ENCODE measurements at places on chromosomes 5 and 9.

DNA sequence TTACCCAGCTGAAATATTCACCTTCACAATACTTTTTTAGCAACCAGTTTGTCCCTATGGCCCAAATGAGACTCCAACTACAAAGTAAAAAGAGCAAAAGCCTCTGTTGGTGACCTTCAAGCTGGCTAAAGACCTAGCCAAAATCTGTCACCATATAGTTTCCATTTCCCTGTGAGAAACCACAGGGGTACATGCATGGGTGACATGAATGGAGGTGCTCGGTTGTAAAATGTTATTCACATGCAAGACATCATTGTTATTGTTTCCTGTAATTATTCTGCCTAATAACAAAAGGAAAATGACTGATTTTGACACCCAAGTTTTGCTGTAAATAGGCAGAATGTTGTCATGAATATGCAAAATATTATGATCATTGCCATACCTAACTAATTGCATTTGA lies 285.3 kb downstream of the ZNF608 start:
- DNase-seq = no peak

DNA sequence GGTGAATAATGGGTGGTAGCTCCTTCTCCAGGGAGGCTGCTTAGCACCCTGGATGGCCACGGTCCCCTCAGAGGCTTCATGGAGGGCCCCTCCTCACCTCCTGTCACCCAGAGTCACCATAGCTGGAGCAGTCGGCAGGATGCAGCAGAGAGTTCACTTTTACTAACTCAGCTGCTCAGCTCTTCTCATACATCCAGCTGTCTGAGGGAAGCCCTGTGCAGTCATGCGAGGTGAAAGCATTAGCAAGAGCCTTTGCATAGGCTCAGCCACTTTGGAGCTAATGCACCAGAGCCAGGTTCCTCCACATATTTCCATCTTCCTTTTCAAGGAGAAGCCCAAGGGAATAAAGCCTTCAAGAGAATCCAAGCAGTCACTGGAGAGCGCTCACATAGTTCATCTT lies 499.2 kb downstream of the BNC2 start:
- DNase-seq = no peak

DNA sequence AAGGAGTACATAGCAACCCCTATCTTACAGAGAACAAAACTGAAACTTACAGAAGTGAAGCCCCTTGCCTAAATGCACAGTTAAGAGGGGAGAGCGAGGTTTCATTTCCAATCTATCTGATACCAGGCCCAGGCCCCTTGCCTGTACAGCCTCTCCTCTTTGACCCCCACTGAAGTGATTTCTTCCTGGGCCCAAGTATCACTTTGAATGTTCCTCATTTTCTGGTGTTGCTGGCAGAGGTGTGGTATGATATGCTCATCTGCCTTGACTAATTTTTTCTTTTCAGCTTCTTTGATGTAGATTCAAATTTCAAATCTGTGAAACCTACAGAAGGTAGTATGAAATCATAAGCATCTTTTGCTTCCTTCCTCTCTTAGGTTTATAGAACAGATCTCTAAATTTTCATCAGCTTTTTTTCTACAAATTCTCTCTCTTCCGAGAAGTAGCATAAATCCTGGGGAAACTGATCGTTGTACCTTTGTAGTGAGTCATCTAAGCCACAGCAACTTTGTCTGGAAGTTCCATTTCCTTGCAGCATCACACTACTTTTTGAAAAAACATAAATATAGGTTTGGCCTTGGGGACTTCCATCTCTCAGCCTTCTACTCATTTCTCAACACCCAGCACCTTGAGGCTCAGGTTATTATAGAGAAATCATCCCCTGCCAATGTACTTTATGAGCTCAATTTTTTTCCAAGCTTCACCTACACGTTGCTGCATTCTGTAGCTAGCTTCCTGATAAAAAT lies 402.4 kb upstream of the PTGER4 start:
- DNase-seq = no peak

DNA sequence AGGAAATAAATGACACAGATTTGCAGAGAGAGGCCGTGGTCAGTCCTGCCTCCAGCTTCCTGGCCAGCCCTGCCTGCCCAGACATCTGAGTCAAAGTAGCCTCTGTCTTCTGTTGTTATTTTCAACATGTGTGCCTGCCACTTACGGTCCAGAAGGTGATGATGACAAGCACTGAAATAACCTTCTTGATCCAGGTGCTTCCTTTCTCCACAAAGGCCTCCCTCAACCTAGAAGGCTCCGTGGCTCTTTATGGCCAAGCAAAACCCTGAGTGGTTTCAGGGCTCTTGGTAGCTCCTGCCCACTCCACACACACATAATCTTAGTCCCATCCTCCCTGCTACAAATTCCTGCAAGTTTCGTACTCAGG lies 34.1 kb upstream of the SLC6A19 start:
- DNase-seq = no peak

GRCh38 chr9:72037571-72037970 lies 22.8 kb downstream of the C9orf57 start:
- DNase-seq = no peak

GRCh38 chr9:72065076-72065475 lies 4.7 kb upstream of the C9orf57 start:
- no peak for DNase-seq

- DNase-seq = peak; percentile 66
Observed at GRCh38 chr5:95861221-95861863, 38.8 kb upstream of the GLRX start.

DNA sequence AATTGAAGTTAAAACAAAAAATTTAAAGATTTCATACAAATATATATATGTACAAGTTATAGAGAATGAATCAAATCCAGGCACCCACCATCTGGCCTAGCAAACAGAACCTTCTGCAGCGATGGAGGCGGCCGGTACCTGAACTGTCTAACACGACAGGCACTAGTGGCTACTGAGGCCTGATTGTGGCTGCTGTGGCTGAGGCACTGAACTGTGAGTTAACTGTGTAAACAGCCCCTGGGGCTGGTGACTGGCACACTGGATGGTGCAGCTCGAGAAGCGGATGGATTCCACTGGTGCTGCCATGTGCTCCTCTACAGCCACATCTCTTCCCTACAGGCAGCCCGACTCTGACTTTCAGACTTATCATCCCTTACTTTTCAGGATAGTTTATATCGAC lies 82.4 kb downstream of the RAPGEF1 start:
- no peak for DNase-seq

DNA sequence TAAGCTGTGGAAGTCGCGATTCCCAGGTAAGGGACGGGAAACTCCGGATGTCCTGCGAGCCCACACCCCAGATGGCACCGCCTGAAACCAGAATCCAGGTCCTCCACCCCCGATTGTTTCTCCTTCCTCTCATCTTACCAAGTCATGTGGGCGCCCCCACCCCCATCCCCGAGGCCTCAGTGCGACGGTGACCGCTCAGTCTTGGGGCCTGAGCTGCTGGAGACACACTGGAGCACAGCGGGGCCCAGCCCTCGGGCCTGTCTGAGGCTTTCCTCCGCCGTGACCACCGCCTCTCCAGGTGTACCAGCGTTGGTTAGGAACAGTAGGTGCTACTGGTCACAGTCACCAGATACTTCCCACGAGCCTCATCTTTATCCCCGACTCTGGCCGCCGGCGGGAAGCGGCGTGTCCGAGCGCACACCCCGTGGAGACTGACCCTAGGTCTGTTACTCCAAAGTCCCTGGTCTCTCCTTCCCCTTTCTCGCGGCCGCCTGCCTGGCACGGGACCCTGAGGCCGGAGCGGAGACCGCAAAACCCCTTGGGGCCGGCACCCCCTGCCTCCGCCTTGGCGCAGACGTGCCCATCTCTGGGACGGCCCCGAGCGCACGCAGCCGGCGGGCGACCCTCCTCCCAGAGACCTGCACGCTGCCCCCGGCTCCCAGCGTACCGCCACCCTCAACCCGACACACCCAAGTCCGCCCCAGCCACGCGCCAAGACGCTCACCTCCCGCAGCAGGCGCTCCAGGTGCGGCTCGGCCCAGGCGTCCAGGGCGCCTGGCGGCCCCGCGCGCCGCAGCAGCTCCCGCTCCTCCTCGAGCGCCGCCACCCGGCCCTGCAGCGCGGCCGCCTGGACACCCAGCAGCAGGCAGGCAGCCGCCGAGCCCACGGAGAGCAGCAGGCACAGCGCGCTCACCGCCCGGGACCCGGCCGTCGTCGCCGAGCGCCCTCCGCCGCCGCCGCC lies 733 bp downstream of the COL23A1 start:
- DNase-seq = peak; percentile 46

DNA sequence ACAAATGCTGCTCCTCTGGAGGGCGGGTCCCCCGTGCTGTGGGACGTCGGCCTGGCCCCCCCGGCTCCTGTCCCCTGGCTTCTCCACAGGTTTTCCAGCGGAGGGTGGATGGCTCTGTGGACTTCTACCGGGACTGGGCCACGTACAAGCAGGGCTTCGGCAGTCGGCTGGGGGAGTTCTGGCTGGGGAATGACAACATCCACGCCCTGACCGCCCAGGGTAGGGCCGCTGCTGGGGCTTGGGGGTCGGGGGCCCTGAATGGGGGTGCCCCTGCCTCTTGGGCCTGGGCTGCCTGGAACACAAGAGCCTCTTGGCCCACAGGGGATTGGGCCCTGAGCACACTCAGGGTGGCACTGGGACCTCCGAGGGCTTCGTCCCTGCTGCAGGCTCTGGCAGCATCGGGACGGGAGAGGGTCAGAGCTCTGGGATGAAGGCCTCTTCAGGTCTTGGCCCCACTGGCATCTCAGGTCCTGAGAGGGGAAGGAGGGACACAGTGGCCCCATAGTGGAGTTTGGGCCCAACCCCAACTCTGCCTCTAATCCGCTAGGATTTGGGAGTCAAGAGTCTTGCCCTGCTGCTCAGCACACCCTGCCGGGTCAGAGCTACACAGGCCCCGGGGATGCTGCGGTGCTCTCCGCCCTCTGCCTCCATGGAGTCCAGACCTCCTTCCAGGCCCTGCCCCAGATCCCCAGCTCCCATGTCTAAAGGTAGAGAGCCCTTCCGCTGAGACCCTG lies 5.2 kb downstream of the FCN2 start:
- no peak for DNase-seq

GRCh38 chr5:34659168-34659567 lies 3.0 kb downstream of the RAI14 start:
- no peak for DNase-seq

DNA sequence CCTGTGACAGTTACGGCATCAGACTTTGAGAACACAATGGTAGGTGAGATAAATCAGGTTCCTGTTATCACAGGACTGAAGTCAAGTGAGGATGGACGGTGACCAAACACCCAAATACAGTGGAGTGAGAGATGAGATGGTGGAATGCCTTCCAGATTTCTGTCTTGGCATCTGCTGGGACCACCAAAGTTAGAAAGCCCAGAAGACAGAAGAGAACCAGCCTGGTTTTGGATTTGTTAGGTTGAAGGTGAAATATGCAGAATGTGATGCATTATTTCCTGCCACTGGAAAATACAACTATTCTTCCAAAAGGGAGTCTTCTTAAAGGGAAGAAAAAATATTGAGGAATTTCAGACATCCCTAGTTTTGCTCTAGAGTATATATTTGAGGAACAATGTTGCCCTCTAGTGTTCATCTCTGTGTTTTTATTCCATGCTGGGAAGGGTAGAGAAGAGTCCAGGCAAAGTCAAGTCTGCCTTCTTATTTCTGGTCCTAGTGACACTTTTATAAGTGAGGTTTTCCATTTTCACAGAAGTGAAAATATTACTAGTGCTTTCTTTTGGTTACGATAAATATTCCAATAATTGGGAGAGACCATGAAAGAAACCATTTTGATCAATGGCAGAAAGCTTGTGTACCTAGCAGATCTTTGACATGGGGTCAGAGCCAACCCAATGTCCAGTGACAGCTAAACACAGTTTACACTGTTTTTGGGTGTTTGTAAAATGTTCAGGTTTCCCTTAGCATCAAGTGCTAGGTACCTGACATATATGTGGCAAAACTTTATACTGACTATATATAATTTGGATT lies 142.3 kb upstream of the ANKH start:
- no peak for DNase-seq

- no peak for DNase-seq
Observed at GRCh38 chr5:148482196-148482595, 98.4 kb downstream of the FBXO38 start.

DNA sequence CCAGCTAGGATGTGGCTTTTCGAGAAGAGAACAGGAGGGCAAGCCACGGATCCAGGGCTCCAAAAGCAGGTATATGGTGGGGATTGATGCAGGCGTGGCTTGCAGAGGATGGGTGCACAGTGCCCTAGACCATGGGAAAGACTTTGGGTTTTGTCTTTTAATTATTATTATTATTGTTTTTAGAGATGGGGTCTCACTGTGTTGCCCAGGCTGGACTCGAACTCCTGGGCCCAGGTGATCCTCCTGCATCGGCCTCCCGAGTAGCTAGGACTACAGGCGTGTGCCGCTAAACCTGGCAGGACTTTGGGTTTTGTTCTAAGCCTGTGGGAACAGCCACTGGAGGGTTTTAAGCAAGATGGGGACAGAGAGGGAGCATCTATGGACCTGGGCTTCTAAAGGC lies 152.0 kb downstream of the GAPVD1 start:
- no peak for DNase-seq

DNA sequence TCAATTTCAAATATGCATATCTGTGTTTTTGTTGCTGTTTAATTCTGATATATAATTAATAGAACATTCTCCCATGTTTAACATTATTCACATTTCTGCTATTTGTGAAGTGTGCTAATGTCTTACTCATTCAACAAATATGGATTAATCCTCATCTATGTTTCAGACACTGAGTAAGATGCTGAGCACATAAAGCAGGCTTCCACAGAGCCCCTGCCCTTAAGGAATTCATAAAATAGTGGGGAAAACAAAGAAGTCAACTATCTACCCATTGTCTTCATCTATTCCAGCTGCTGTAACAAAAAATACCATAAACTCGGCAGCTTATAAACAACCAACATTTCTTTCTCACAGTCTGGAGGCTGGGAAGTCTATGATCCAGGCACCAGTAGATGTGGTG lies 333.3 kb downstream of the SEMA5A start:
- no peak for DNase-seq

- no peak for DNase-seq
Observed at GRCh38 chr9:7375013-7375511, 424.5 kb downstream of the DMAC1 start.

DNA sequence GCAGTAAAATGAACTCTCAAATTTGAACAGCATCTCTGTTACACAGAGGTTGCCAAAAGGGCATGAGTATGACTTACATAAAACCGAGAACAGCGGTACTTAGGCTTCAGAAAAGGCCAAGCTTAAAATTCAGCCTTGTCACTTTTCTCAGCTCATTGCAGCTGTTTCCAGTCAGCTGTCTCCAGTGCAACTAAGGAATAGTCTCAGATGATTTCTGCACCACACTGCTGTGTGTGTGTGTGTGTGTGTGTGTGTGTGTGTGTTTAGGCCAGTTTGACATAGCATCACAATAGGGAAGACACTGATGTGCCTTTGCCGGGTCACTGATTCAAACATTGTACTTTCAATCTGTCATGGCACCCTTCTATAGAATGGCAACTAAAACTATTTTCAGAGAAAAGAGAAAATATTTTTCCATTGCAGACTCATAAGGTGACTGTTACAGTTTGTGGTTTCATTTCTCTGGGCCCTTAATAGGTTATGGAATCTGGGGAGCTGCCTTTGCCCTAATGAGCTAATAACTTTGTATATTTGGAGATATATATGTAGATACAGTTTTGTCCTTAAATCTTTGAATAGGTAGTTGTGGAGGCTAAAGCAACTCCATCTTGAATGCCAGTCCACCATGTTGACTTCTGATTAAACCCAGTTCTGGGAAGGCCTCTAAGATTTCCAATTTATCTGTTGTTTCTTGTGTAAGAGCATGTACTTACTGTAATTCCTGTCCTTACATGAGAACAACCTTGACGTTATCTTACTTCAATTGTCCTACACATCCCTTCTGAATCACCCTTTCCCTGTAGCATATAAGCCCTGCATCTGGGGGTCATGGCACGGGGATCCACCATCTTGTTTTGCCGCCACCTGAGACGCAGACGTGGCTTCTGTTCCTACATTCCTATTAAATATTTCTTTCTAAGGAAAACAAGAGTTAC lies 4.5 kb downstream of the LSM11 start:
- no peak for DNase-seq

GRCh38 chr9:72025906-72026305 lies 34.5 kb downstream of the C9orf57 start:
- no peak for DNase-seq

All from femur (tissue), 1 donor.